NCI-H1105 treated with DMSO at 0.1 percent for 48 hours (cell line): ENCODE measurements at places on chromosomes 12 and 14.
A peak's percentile ranks its signal among the peaks of the same experiment; 100 is the strongest.

- no peak for DNase-seq
Measured at GRCh38 chr12:90841336-90841735, 113.6 kb downstream of the CCER1 start.

DNA sequence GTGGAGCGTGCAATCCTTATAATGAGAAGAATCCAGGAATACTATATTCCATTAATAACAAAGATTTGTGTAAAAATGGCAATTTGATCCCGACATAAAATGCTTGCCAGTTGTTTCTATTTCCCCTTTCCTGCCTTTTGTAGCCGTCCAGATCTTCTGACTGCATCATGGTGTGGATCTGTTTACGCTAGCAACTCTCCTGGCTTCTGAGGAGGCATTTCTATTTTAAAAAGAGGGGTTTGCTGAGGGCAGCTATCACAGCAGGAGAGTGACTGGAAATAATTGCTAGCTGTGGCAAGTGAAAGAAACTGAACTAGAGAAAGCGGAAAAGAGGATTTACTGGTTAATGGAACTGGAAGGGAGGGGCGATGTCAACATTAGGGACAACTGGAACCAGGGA is 145.6 kb downstream of the ATP23 start:
- no peak for DNase-seq

- peak; percentile 60 for DNase-seq
Measured at GRCh38 chr12:100741084-100741711, 53.4 kb upstream of the ANO4 start.

- no peak for DNase-seq
Measured at GRCh38 chr12:122090759-122091515, 12.4 kb downstream of the MLXIP start.

GRCh38 chr14:62084020-62084419 is 321.8 kb downstream of the SNAPC1 start:
- DNase-seq, result no peak
